Esophagus muscularis mucosa (tissue), 4 donors: ENCODE measurements at places on chromosomes 6 and 20. TPM values are rescaled to one million over a fixed set of nuclear protein-coding genes. Genes with fewer than 3 reads are reported as not detected.

Gene KIAA0408
- 19.1 TPM for total RNA-seq

Gene SGK2
- 0.66 TPM for total RNA-seq

Gene ULBP1
- 0.17 TPM for total RNA-seq

Gene SPATA2
- total RNA-seq, result 6.7 TPM

Gene CPNE1
- 64.8 TPM for total RNA-seq

Gene EFHC1
- total RNA-seq, result 21.2 TPM

Gene TEAD3
- total RNA-seq, result 123 TPM

DNA sequence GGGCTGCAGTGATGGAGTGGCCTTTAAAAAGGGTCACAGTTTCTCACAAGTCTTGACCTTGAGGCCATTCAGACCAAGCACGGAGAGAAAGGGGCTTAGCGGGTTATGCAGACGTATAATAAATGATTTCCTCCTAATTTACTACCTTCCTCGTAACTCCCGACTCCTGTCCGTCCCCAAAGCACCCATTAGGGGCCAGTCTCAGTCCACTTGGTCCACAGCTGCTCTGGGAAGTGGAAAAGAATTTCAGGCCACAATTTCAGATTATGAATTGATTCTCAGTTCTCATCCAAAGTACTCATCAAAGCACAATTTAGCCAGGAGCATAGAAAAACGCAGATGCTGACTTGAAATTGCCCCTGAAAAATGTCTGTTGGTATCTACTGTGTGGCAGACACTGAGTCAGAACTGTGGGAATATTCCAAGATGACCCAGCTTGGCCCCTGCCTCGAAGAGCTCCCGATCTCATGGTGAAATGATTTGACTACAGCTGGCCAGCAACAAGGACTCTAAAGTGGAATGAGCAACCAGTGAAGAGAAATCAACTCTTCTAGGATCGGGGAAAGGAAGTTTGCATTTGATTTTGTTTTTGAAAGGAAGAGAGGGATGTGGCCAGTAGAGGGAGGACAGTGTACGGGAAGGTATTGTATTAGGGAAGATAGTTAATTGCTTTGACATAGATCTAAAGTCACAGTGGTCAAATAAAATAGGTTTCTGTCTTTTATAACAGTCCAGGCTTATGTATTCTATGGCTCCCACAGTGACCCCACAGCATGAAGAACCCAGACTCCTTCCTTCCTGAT is 15.2 kb upstream of the STK35 start:
- H3K36me3 ChIP-seq, result no peaks in the 10 kb centered on the region
- H3K27ac ChIP-seq, result no peak overlapping the region
- no peak overlapping the region for H3K4me3 ChIP-seq
- no peaks in the 10 kb centered on the region for H3K4me1 ChIP-seq

DNA sequence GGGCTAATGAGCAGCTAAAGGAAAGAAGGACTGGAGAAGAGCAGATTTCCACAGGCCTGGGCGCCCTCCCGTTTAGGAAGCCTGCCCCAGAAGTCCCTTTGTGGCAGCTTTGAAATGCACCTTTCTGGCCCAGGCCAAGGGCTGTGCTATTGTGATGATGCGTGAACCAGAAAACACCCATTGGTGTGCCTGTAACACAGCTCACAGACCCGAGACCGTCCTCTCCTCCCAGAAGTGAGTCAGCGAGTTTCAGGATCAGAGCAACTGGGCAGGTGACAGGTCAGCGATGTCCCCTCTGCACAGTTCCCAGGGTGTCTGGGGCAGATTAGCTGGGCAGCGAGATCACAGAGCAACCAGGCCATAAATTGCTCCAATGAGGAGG is 71.9 kb upstream of the SULF2 start:
- no peak overlapping the region for H3K4me3 ChIP-seq
- peaks cover 26% of the 10 kb centered on the region for H3K4me1 ChIP-seq
- peak overlapping the region; percentile 79 for H3K27ac ChIP-seq
- H3K27me3 ChIP-seq, result no peaks in the 10 kb centered on the region
- no peaks in the 10 kb centered on the region for H3K36me3 ChIP-seq
- DNase-seq, result no peak

- H3K4me3 ChIP-seq, result no peak overlapping the region
- no peaks in the 10 kb centered on the region for H3K27me3 ChIP-seq
- no peak for DNase-seq
- H3K36me3 ChIP-seq, result no peaks in the 10 kb centered on the region
Measured at GRCh38 chr6:136405420-136406029, 115.9 kb upstream of the BCLAF1 start.

DNA sequence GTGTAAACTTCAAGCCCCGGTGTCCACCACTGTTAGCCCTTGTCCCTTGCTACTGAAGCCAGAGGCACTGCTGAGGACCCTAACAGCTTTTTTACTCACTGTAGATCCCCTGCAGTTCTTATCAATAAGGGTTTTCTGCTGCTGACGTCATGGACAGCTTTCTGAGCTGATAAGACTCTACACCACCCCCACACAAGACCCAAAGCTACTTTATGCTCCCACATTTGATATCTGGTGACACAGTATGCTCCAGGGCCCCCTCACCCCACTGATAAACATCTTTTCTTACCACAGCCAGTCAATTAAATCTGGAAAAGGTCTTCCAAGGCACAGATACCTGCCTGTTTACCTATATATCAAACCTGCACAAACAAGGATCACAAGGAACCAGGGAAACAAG is 65.3 kb downstream of the NUS1 start:
- no peaks in the 10 kb centered on the region for H3K27me3 ChIP-seq
- H3K27ac ChIP-seq, result no peak overlapping the region

GRCh38 chr20:48265791-48266190 is 480.5 kb upstream of the SULF2 start:
- H3K4me1 ChIP-seq, result no peaks in the 10 kb centered on the region
- H3K27ac ChIP-seq, result no peak overlapping the region
- H3K4me3 ChIP-seq, result no peak overlapping the region
- no peaks in the 10 kb centered on the region for H3K27me3 ChIP-seq
- no peaks in the 10 kb centered on the region for H3K36me3 ChIP-seq
- no peak for DNase-seq

- H3K27me3 ChIP-seq, result no peaks in the 10 kb centered on the region
- DNase-seq, result no peak
- H3K27ac ChIP-seq, result no peak overlapping the region
- H3K36me3 ChIP-seq, result no peaks in the 10 kb centered on the region
- peaks cover 47% of the 10 kb centered on the region for H3K4me1 ChIP-seq
Measured at GRCh38 chr20:57704245-57704644, 5.6 kb downstream of the PMEPA1 start.

- H3K4me3 ChIP-seq, result no peak overlapping the region
- H3K4me1 ChIP-seq, result no peaks in the 10 kb centered on the region
- no peak for DNase-seq
- H3K36me3 ChIP-seq, result no peaks in the 10 kb centered on the region
- no peaks in the 10 kb centered on the region for H3K27me3 ChIP-seq
Measured at GRCh38 chr20:39736434-39737327, 774.5 kb downstream of the DHX35 start.

- no peaks in the 10 kb centered on the region for H3K27me3 ChIP-seq
- H3K27ac ChIP-seq, result no peak overlapping the region
- H3K36me3 ChIP-seq, result no peaks in the 10 kb centered on the region
- no peak for DNase-seq
Measured at GRCh38 chr6:150999107-150999506, 133.6 kb downstream of the MTHFD1L start.

- H3K4me1 ChIP-seq, result peaks cover 3% of the 10 kb centered on the region
- no peak overlapping the region for H3K4me3 ChIP-seq
- no peak for DNase-seq
Measured at GRCh38 chr20:23670361-23670760, 18.5 kb downstream of the CST4 start.

GRCh38 chr6:79436241-79436640 is 101.0 kb downstream of the LCA5 start:
- no peaks in the 10 kb centered on the region for H3K27me3 ChIP-seq
- DNase-seq, result no peak
- H3K4me3 ChIP-seq, result no peak overlapping the region
- H3K36me3 ChIP-seq, result no peaks in the 10 kb centered on the region

GRCh38 chr20:19677336-19677735 is 80.7 kb upstream of the RIN2 start:
- H3K36me3 ChIP-seq, result no peaks in the 10 kb centered on the region
- H3K27me3 ChIP-seq, result no peaks in the 10 kb centered on the region
- H3K27ac ChIP-seq, result no peak overlapping the region

DNA sequence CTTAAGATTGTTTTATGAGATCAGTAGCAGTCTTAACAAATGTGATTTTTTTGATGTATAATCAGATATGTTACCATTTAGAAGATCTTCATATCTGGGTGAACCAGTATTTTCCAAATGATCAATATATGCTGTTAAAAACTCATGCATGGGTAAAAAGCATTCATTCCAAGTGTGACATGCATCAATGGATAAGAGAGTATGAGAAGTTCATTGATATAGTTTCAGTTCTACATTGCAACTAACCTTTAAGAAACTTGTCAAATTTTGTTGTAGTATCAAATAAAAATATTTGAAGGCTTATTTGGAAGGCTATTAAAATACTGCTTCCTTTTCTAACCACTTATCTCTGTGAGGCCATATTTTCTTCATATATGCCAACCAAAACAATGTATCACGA is 117.7 kb downstream of the FIG4 start:
- H3K4me3 ChIP-seq, result no peak overlapping the region
- peaks cover 12% of the 10 kb centered on the region for H3K36me3 ChIP-seq
- no peak overlapping the region for H3K27ac ChIP-seq
- H3K4me1 ChIP-seq, result no peaks in the 10 kb centered on the region
- H3K27me3 ChIP-seq, result no peaks in the 10 kb centered on the region

DNA sequence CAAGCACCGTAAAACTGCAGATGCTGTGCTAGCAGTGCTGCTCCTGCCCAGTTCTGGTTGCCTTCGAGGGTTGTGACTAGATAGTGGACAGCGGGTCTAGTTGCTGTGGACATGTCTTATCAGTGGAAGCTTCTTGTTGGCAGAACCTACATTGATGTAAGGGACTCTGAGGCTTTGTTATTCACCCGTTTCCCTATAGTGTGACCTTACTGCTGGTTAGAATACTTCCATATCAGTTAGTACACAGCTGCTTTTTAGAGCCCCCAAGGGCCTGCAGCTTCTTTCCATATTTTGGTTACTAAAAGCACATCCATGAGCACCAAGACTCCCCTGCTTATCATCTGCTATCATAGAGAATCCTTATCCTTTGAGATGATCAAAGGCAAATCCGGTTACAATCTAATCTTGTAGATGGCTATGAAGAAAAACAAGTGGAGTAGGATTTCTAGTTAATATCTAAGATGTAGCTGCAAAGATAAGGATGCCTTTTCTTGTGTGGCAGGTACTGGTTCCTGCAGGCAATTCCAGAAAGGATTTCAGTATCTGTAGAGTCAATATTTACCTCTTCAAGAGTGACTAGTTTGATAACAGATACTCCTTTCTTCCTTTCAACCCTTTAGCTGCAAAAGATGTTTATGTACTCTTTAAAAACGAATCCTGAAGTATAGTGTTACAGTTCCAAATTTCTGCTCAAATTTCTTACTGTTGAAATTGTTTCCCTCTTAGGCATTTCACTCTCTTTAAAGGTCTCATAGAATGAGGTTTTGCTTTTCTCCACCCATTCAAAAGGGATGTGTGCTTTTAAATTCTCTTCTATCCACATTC is 163.6 kb downstream of the JARID2 start:
- H3K4me3 ChIP-seq, result no peak overlapping the region
- H3K27ac ChIP-seq, result no peak overlapping the region
- no peaks in the 10 kb centered on the region for H3K27me3 ChIP-seq
- DNase-seq, result no peak
- H3K36me3 ChIP-seq, result no peaks in the 10 kb centered on the region

DNA sequence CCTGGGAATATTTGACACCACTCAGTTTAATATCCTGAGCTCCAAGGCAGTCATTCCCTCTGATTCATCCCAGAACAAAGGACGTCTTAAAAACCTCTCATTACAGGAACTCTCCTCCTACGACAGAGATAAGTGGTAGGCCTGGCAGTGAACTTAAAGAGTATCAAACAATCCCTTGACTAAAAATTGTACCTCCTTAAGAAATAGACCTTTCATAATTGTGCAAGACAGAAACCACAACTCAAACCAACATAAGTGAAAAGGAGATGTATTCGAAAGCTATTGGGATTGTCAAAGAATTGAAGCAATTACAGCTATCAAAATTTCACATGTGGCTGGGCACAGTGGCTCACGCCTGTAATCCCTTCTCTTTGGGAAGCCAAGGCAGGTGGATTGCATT is 19.1 kb upstream of the BNIP5 start:
- no peak overlapping the region for H3K4me3 ChIP-seq
- H3K36me3 ChIP-seq, result no peaks in the 10 kb centered on the region
- peaks cover 21% of the 10 kb centered on the region for H3K4me1 ChIP-seq
- DNase-seq, result no peak
- H3K27ac ChIP-seq, result no peak overlapping the region

DNA sequence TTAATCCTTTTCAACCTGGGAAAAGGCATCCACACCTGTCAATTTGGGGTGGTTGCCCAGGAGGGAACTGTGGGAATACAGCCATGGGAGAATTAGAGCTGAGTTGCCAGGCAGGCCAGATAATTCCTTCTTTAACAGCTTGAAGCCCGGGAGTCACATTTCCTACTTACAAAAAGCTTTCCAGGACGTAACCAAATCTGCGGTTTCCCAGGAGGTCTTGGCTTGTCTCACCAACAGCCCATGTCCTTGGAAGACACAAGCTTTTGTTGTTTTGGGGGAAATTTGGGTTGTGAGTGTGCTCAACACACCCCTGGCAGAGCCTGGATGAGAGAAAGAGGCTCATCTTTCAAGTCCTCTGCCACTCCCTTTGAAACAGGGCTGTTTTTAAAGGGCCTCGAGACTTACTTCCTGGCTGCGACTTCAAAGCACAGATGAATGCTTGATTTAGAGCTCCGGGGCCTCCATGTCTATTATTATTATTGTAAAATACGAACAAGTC is 465.9 kb upstream of the BTBD3 start:
- no peaks in the 10 kb centered on the region for H3K4me1 ChIP-seq
- no peaks in the 10 kb centered on the region for H3K27me3 ChIP-seq
- no peaks in the 10 kb centered on the region for H3K36me3 ChIP-seq
- no peak for DNase-seq
- no peak overlapping the region for H3K27ac ChIP-seq

GRCh38 chr6:20202324-20202658 is 10.0 kb downstream of the MBOAT1 start:
- H3K4me1 ChIP-seq, result peaks cover 55% of the 10 kb centered on the region
- no peak for DNase-seq
- no peaks in the 10 kb centered on the region for H3K36me3 ChIP-seq
- peak overlapping the region; percentile 1 for H3K27ac ChIP-seq

DNA sequence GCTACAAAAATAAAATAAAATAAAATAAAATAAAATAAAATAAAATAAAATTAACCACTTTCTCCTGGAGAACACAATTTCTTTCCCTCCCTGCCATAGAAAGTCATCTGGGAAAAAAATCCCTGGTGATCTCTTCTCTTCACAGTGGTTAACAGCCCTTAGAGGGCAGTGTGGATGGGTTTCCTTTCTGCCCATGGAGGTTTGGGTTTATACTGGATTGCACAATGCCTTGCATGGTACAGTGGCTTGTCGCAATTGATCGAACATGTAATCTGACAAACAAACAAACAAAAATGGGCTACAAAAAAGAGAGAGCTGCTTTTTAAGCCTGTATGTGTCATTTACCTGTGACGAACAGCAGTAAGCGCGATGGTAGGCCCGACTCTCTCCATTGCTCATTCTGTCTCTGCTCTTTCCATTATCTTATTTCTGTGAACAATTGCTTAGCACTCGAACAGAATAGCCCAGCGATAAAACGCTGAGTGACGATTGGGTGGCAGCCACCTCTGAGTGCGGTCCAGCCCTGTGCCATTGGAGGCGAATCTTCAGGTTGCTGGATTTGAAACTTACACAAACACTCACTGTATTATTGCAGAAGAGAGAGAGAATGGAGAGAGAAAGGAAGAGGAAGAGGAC is 166.1 kb downstream of the CD83 start:
- no peak overlapping the region for H3K27ac ChIP-seq
- H3K27me3 ChIP-seq, result no peaks in the 10 kb centered on the region
- peak; percentile 53 for DNase-seq
- no peaks in the 10 kb centered on the region for H3K36me3 ChIP-seq
